ENCODE measurements at places on chromosomes 4 and X. TPM values are rescaled to one million over a fixed set of nuclear protein-coding genes. Genes with fewer than 3 reads are reported as not detected.
A peak's percentile ranks its signal among the peaks of the same experiment; 100 is the strongest.

DNA sequence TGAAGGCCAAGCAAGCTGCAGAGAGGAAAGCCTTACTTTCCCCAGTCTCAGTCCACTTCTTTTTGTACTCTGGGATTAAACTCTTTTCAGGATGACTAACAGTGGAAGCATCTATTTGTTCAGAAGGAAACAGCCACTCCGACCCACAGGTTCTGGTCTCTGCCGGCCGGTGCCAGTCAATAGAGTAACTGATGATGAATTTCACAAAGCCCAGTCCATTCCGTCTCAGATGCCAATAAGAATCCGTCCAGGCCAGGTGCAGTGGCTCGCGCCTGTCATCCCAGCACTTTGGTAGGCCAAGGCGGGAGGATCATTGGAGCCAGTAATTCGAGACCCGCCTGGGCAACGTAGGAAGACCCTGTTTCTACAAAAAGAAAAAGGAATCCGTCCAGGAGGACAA, 58.5 kb upstream of the HELT start:
- DNase-seq: no peak

- no peak for DNase-seq
These were observed 237 bp downstream of the ANKRD17 start for GRCh38 chr4:73258436-73258685.

DNA sequence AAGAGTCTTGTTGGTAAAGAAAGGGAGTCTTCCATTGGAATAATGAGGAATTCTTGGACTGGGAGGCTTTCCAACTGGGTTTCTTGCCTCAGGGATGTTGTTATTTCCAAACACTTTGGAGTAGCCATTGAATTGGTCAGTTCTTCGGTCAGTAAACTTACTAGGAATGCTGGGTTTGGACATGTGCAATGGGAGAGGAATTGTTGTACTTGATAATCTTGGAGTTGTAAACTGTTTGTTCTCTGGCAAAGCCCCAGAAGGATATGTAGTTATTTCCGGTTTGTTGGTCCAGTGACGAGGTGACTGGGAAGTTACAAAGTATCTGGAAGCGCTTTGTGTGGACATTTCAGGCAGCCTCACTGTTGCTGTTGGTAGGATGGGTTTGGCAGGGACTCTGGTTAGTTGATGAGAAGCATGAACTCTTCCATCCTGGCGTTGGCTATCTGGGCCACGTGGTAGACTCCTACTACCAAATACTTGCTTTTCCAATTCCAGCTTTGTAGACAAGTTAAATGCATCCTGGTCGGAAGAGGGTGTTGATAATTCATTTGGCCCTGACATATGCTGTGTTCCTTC, 25.9 kb downstream of the MXRA5 start:
- no peak for DNase-seq

DNA sequence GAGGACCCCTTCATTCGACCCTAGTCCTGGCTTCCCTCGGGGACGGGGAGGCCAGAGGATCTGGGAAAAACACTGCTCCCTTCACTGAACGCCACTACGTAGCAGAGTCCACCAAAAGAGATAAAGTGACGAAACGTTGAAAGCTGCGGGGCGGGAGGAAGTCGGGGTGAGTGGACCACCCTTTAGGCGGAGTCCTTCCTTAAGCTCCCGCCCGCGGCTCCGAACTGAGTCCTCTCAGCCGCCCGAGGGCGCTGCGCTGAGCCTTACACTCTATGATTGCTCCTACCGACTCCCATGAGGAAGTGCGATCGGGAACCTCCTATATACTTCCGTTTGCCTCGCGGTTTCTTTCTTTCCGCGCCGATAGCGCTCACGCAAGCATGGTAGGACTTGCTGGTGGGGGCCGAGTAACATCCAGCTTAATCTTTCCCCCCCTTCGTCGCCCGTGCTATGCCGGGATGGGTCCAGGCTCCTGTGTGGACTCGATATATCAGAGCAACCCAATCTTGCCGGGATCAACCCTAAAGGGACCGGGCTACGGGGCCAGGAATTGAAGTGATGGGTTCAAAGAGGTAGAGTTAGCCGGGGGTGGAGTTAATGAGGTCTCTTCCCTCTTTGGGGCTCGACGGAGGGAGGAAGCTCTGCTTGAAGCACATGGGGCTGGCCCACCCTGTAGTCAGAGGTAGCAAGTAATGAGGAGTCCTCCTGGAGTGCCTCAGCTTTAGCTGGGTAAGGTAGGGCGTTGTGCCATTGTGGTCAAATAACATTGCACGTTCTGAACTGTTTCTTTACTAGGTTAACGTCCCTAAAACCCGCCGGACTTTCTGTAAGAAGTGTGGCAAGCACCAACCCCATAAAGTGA, at the start of gene RPL36A:
RPL36A (plus strand) TSS at position 348 of the 862 bp plus-strand sequence; CDS start at position 381, 33 bp downstream.
- DNase-seq: peak; percentile 79

- DNase-seq: no peak
These were observed 348.5 kb upstream of the NR3C2 start for GRCh38 chr4:148790691-148791090.

GRCh38 chr4:87005690-87006425, 71.0 kb downstream of the AFF1 start:
- no peak for DNase-seq

GRCh38 chr4:5720980-5721379, 10.0 kb downstream of the EVC start:
- DNase-seq: no peak

DNA sequence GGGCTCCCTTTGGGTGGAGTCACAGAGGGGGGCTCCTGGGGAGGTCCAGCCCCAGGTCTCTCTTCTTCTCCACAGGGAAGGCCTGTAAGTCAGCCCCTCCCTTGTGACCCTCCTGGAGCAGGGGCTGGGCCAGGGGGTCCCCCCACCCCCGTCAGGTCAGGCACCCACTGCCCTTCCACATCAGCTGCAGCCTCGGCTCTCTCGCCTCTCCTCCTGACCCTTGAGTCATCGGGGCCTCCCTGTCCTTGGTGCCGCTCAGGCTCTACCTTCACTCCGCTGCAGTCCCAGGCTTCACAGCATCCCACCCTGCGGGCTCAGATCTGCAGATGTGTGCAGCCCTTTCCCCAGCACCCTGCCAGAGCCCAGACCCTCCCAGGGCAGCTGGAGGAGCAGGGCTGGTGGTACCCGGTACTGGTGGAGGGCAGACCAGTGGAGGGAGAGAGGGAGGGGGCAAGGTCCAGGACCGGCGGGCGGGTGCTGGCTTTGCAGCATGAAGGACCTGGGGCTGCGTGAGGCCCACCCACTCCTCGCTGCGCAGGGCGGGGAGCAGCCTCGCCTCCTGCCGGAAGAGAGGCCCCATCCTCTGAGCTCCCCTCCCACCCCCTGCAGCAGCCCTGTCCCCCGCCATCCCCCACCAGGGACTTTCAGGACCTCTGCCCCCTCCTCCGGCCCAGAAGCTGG, 117.1 kb downstream of the FAM53A start:
- peak; percentile 64 for DNase-seq

Gene CENPI
- 0.43 TPM for total RNA-seq

DNA sequence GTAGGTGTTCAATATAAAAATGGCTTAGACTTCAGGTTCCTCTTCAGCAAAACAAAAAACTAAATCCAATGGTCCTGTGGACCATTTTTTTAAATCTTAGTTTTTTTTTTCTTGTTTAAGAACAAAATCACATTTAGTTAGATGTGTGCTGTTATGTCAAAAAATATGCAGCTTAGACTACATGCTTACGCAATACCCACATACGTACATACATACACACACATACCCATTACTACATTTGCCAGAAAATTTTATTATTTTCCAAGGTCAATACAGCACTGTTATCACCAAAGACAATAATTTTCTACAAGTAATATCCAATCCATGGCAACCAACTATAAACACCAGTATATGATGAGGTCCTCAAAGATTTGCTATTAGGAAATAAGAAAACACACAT, 144.1 kb downstream of the PDGFC start:
- no peak for DNase-seq
